ENCODE measurements at places on chromosomes 3 and 15.

GRCh38 chr3:39121621-39122020 lies 14.1 kb downstream of the TTC21A start:
- DNase-seq = no peak

DNA sequence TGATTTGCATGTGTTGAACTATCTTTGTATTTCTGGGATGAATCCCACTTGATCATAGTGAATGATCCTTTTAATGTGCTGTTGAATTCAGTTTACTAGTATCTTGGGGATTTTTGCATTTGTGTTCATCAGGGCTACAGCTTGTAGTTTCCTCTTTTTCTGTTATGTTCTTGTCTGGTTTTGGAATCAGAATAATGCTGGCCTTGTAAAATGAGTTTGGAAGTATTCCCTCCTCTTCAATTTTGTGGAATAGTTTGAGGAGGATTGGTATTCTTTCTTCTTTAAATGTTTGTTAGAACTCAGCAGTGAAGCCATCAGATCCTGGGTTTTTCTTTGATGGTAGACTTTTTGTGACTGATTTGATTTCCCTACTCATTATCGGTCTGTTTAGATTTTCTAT lies 63.1 kb upstream of the FBN1 start:
- no peak for DNase-seq

DNA sequence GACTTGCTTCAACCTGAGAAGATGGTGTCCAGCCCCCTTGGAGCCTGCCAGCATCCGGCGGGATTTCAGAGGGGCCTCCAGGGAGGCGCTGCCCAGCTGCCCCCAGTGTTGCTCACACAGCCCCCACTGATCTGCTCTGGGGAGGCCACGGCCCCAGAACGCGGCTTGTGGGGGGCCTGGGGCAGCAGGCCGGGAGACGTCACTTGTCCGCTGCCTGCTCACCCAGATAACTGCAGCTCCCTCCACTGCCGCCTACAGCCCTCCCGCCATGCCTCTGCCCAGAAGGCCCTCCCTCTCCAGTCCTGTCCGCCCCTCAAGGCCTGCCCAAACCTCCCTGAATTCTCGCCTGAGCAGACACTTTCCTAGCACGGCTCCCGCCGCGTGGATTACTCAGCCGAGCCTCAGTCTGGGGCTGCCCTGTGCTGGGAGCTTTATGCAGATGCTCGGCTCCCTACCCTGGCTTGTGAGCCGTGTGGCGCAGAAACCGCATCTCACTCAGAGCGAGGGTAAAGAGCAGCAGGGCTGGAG lies 17.2 kb upstream of the ADIPOQ start:
- DNase-seq = no peak

DNA sequence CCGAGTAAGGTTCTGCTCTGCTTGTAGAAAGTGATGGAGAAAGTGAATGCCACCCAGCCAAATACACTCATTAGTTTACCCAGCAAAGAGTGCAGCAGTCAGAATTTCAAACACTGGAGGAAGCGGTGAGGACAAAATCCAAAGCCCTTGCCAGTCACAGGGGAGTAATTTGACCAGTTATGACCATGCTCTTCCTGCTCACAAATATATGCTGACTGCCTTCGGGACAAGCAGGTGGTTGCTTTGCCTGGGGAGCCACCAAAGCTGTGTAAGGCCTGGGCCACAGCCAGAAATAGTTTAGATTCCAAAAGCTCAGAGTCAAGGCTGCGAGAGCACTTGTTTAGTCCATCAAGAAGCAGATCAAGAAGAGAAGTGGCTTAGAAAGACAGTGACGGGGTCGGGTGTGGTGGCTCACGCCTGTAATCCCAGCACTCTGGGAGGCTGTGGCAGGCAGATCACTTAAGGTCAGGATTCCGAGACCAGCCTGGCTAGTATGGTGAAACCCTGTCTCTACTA lies 51.0 kb upstream of the ATP13A3 start:
- DNase-seq = no peak

GRCh38 chr3:152719264-152719663 lies 115.7 kb upstream of the P2RY1 start:
- DNase-seq = no peak

- no peak for DNase-seq
Observed at GRCh38 chr3:158404131-158404718, 166.8 kb upstream of the MLF1 start.

GRCh38 chr3:55090291-55090690 lies 162.4 kb upstream of the LRTM1 start:
- DNase-seq = no peak

DNA sequence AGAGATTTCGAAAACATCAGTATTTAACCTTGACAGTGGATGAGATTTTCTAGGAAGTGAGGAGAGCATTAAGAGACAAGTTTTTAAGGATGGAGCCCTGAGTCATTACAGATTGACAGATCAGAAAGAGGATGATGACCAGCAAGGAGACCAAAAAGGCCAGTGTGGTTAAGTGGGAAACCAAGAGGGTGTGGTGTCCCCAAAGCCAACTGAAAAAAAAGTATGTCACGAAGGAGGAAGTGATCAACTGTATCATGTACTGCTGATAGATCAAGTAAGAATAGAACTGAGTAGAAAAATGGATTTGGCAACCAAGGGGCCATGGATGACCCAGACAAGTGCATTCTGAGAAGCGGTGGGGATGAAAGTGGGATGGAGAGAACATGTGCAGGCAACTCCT lies 491.8 kb downstream of the FHIT start:
- DNase-seq = no peak

GRCh38 chr15:95680728-95681127 lies 649.8 kb upstream of the NR2F2 start:
- DNase-seq = no peak

GRCh38 chr3:171001957-171002694 lies 24.4 kb downstream of the SLC2A2 start:
- DNase-seq = no peak

GRCh38 chr15:71276336-71276665 lies 161.0 kb downstream of the THSD4 start:
- DNase-seq = no peak

DNA sequence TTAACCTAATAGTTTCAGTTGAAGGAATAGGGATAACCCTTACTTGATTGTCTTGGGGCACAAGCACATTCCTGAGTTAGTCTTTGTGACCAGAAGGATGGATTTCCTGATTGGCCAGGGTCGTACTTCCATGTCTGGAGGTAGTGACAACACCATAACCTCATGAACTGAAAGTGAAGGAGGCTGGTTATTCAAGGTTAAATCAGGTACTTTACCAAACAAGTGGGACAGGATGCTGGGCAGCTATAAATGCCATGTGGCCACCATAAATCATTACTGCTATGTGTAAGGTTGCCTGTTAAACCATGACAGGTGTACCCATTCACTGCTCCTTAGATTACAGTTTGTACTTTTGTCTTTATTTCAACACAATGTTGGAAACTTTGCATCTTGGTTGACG lies 128.3 kb upstream of the SAMMSON start:
- no peak for DNase-seq

DNA sequence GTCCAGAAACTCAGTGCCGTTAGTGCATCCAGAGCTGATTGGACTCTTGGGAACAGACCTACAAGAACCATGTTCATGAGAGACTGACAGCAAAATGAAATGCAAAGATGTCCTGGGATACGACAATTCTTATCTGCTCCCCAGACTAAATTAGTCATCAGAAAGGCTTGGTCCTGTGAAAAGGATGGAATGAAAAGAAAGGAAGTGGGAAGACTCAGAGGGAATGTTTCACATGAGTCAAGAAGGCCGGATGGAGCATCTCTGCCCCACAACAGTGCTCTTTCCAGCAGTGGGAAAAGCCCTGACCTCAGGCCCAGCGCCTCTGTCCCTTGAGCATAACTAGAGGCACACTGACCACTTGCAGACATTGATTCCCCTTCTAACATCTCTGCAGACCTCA lies 39.3 kb upstream of the UACA start:
- DNase-seq = no peak

GRCh38 chr3:168436245-168436724 lies 340.6 kb upstream of the GOLIM4 start:
- DNase-seq = no peak

DNA sequence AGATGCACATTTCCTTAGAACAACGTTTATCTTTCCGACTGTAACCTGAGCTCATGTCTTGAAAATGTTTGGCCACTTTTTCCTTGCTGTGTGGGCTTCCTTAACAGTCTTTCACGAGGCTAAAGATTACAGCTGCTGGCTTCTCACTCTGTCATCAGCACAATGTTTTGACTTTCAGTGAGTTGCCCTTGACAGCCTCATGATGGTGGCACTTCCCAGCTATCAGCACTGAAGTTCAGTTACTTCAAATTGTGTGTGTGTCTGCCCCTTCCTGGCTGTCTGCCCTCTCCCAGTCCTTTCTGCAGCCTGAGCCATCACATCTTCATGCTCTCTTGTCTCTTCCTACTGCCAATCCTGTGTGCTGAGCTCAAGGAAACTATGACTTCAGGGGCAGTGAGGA lies 152.2 kb downstream of the NTRK3 start:
- no peak for DNase-seq

DNA sequence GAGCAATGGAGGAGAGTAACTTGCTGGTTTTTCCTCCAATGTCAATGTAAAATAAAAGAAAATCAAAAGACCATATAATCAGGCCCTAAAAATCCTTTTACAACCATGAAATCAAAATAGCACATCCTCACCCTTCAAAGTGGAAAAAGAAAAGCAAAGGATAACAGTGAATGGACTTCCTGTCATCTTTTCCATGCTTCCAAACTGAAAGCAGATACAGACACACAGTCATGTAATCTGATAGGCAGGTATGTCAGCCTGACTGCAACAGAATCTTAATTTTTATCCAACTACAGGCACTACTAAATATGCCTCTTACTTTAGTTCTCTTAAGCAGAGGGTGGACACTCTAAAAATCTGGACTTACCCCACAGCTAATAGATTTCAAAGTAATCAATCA lies 27.8 kb upstream of the IGDCC4 start:
- no peak for DNase-seq

DNA sequence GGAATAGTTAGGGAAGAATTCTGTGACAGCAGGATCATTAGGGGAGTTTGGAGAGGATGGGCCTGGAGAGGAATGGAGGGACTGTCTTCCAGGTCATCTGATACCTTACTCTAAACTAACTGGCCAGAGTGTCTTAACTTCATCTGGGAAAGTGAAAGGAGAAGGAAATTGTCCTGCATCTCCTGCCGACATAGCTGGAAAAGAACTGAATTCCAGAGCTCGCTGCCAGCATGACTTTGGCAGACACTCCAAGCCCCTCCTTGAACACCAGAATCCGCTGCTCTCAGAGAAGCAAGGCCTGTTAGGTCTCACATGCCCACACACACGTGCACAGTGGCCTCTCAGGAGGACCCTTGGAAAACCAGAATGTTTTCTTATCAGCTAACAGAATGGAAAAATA lies 10.5 kb downstream of the ABI3BP start:
- no peak for DNase-seq

- DNase-seq = peak; percentile 79
Observed at GRCh38 chr3:184543843-184544512, 17.6 kb upstream of the EPHB3 start.

- DNase-seq = no peak
Observed at GRCh38 chr15:39512643-39513042, 68.2 kb upstream of the THBS1 start.

GRCh38 chr15:99734575-99734974 lies 1.3 kb upstream of the LYSMD4 start:
- DNase-seq = no peak

- DNase-seq = no peak
Observed at GRCh38 chr15:55681631-55682030, 61.3 kb downstream of the PRTG start.

GRCh38 chr3:77040216-77040615 lies 317 bp downstream of the ROBO2 start:
- no peak for DNase-seq

DNA sequence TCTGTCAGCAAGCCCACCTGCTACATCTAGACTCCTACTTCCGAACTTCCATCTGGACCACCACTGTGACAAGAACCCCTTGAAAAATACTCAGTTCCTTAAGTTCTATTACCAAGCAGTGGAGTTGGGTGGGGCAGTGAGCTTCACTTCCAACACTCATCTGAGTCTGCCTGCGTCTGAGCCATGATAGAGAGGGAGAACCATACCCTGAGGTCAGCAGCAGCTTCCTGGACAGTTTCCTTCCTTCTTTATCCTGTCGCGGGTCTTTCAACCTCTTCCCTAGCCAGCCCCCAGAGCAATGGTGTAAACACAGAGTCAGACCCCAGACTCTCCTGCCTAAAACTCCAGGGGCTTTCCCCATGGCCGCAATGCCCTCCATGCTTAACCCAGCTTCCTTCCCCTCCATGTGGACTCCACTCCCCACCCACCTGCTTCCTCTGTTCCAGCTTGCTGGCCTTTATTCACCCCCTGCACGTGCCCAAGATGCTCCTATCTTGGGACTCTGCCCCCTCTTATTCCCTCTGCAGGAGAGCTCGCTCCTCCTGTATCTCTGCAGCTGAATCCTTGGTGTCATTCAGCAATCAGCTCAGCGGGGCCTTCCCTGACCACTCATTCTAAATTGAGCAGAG lies 211.2 kb downstream of the SHQ1 start:
- no peak for DNase-seq

Data from CD4-positive, alpha-beta T cell treated with Interleukin-15 for 4 hours (primary cell).